Left kidney (tissue), 8 donors: ENCODE measurements at places on chromosomes 1 and 21. TPM values are rescaled to one million over a fixed set of nuclear protein-coding genes. Genes with fewer than 3 reads are reported as not detected.

DNA sequence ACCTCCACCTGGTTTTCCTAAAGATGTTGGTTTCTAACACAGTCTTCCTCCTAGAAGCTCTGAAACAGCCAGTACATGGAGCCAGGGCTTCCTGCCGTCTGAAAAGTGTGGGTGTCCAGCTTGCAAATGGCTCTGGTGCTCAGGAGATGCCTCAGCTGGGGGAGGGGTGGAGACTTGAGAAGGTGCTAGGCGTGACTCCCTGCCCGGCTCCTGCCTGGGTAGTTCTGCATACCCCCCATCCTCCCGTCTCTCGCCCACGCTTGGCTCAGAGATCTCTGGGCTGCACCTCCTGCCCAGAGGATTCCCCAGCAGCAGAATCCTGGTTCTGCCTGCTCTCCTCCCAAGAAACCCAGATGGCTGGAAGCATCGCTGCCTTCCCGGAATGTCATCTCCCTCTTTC, 16.9 kb downstream of the STUM start:
- no peak for DNase-seq

GRCh38 chr1:110876748-110877341, 3.9 kb downstream of the CD53 start:
- no peak for DNase-seq

- DNase-seq: no peak
Measured at GRCh38 chr1:23720256-23720995, 22.8 kb upstream of the ELOA start.

- no peak for DNase-seq
Measured at GRCh38 chr1:5494518-5494917, 497.7 kb downstream of the NPHP4 start.

- DNase-seq: no peak
Measured at GRCh38 chr1:25774921-25775771, 24.8 kb upstream of the SELENON start.

DNA sequence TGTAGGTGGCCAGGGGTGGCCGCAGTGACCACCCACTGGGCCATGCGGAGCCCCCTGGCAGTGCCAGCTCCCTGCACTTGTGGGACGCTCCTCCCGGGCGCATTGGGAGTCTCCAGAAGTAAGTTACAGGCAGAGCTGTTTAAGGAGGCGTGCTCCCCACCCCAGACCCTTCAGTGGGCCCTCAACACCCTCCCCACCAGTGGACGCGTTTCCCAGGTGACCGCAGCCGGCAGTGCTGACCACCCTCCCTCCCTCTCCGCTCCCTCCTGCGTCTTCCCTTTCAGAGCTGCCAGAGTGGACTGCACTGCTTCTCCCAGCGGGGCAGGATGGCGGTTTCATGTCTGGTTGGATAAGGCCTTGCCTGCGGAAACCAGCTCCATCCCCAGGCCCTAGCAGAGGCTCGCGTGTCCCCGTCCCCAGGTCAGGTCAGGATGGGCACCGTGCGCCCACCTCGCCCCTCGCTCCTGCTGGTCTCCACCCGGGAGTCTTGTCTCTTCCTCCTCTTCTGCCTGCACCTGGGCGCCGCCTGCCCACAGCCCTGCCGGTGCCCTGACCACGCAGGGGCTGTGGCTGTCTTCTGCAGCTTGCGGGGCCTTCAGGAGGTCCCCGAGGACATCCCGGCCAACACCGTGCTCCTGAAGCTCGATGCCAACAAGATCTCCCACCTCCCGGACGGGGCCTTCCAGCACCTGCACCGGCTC, 1.1 kb downstream of the LRRC3 start:
- no peak for DNase-seq

- no peak for DNase-seq
Measured at GRCh38 chr1:4801192-4801924, 146.9 kb downstream of the AJAP1 start.

DNA sequence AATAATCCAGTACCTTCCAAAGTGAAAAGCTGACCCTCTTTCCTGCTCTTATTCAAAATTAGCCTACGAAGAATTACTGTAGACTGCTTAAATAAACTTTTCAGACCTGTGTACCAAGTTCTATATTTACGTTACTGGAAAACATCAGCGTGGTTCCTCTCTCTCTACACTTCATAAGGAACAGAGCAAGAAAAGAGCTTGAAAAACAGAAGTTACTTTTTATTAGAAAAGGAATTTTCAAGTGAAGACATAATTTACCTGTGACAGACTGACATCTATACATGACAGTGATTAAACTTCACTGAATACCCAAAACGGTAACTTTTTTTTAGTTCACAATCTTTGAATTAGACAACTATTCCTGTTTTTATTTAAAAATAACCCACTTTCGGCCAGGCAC, 2.7 kb downstream of the ENAH start:
- no peak for DNase-seq

DNA sequence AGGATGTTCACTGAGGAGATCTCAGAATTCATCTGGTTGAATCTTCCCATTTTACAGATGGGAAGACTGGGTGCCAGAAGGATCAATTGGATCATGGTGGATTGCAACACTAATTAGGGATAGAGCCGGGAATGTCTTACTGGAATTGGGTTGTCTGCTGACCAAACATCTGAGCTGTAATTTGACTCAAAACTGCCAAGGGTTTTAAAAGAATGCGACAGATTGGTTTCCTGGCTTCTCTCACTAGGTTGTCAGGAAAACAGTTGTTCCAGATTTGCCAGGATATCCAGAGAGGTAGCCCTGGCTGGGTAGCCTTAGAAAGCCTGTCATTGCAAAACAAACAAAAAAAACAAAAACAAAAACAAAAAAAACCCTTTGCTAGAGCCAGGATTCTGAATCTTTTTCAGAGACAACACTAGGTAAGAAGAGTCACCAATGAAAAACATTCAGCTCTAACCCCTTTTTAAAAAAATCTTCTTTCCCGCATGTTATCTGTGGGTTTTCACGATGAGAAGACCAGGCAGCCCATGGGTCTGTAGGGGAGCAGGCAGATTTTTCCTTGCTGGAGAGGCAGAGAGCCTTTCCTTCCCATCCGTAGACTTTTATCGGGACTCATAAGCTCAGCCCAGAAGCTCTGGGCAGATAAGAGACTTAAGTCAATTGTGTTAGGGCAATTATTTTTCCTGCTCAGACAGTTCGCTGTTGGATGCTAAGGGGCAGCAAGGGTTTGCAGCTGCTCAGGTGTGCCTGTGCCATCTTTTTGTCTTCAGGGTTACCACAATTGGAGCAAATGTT, 418.9 kb downstream of the PRDM2 start:
- DNase-seq: no peak

DNA sequence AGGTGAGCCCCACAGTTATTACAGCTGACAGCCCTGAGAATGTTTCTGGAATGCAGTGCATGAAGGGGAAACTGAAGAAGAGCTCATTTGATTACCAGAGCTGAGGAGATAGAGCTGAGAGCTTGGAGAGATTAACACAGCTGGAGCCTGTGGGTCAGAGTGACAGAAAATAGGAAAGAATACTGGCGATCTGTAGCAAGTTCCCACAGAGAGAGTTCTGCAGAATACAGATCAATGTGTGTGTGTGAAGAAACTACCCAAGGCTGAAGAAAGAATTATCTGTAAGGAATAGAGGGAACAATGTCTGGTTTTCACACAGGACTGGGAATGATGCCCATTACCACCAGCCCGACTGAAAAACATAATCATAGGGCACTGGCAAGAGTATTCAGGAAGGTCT, 103.6 kb upstream of the SNX7 start:
- no peak for DNase-seq

GRCh38 chr21:45596704-45597318, 46.7 kb upstream of the PCBP3 start:
- DNase-seq: peak; percentile 60

DNA sequence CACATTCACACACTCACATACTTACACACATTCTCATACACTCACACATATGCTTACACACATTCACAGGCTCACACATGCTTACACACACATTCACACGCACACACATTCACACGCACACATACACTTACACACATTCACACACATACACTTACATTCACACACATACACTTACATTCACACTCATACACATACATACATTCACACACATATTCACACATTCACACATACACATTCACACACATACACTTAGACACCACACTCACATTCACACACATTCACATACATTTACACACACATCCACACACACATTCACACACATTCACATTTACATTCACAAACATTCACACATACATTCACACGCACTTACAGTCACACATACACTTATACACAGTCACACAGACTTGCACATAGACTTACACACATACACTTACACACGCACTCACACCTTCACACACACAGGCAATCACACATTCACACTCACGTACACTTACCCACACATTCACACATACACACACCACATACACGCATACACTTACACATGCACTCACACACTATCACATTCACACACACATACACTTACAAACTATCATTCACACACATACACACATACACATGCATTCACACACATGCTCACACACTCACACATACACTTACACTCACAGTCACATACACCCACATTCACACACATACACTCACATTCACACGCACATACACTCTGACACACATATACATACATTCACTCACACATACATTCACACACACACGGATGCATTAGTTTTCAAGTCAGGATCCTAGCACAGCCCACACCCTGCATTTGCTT, 16.8 kb downstream of the PDE9A start:
- no peak for DNase-seq

GRCh38 chr1:6152181-6152580, 27.9 kb downstream of the CHD5 start:
- DNase-seq: no peak

DNA sequence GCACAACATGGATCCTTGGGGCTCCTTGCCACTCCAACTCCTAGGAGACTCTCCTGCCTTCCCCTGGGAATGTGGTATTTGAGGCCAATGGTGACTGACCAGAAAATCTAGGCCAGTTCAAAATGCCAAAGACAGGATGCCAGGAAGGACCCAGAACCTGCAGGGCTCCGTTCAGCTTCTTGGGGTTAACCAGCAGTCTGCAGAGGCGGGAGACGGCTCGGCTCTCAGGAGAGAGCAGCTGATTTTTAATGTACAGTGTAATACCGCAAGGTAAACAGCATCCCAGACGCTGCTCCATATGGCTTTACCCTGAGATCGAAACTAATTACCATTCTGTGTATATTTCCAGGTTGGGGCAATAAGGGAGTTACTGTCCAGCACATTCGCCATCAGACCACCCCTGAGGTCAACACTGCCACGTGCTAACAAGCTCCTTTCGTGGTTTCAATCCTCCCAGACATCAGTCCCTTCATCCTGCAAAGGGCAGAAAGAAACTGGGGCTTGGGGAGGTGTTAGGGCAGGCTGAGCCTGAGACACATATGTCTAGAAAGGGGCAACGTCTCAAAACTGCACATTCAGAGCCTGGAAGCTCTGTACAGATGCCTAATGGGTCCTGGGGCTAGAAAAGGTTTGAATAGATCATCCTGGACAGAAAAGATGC, 16.7 kb downstream of the ITPKB start:
- no peak for DNase-seq

DNA sequence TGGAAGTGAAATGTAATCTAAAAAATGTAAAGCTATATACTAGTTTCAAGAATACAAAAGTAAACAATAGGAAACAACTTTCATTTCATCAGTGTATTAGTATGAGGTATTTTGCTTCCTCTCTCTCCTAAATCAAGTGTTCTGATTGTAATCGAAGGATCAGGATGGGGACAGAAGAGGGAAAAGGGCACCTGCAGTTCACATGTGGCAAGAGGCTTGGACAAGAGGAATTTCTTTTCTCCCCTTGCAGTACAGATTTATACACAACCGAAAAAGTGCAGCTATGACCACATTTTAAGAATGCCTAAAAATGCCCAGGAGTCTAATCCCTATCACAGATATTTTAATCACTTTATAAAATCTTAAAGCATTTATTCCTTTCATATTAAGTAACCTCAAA, 63.7 kb downstream of the NRIP1 start:
- no peak for DNase-seq

- DNase-seq: peak; percentile 68
Measured at GRCh38 chr1:156797212-156797871, 19.3 kb downstream of the SH2D2A start.

- no peak for DNase-seq
Measured at GRCh38 chr1:37662031-37662755, 27.5 kb upstream of the RSPO1 start.

DNA sequence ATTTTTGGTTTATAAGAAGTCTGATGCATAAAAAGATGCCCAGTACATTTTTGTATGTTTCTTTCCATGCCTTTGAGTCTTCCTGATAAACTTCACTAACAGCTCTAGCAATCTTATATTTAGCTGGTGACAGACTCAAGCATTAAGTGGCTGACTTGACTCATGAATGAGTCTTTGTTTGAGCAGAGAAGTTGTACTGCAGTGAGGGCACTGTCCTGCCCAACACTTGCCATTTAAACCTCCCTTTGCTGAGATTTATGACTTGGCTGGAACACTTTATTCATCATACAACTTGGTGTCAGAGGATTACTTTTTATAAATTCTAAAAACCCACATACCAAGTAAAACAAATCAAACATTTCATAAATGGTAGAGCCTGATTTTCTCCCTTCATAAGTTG, 14.6 kb upstream of the CAMSAP2 start:
- no peak for DNase-seq

GRCh38 chr21:27225151-27225550, 258.3 kb upstream of the ADAMTS5 start:
- DNase-seq: no peak

DNA sequence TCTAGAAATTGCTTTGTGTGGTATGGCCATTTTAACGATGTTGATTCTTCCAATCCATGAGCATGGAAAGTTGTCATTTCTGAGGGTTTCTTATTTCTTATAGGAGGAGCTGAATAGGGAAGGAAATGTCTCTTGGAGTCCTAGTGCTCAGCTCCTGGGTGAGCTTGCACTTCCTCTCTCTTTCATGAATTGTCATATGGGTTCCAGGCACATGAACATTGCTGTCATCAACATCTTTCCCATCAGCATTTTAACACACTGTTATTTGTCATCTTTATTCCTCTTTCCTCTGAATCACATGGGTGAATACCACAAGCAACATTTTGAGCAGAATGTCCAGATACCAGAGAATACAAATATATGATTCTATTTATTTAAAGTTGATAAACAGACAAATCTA, 23.4 kb downstream of the SLAMF6 start:
- DNase-seq: no peak

DNA sequence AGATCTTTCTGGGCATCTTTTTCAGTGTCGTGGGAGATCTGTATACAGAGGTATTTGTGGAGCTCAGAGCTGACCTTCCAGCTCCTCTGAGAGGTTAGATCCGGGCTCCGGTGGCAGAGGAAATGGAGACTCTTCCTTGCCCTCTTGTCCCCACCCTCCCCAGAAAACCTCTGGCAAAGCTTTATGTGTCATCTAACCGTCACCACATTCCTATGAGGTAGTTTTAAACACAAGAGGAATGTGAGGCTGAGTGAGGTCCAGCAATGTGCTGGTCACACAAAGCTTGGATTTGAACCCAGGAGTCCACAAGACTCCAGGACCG, 1.2 kb downstream of the CD160 start:
- DNase-seq: no peak

SHISA4 gene
- 11.8 TPM for polyA plus RNA-seq

CFAP126 gene
- polyA plus RNA-seq: 15.2 TPM

MAB21L3 gene
- polyA plus RNA-seq: 0.63 TPM

HTR6 gene
- polyA plus RNA-seq: 1.6 TPM

TMEM81 gene
- 5.1 TPM for polyA plus RNA-seq

ATXN7L2 gene
- polyA plus RNA-seq: 10.4 TPM

AGT gene
- 42.2 TPM for polyA plus RNA-seq

TMPRSS15 gene
- polyA plus RNA-seq: 0.50 TPM

S100A1 gene
- 18.5 TPM for polyA plus RNA-seq

DRAXIN gene
- polyA plus RNA-seq: 1.1 TPM
